NCI-H1048 (cell line): ENCODE measurements at places on chromosomes 11 and 22.

- DNase-seq, result no peak
These were observed 24.2 kb downstream of the SULT4A1 start for GRCh38 chr22:43838161-43838560.

DNA sequence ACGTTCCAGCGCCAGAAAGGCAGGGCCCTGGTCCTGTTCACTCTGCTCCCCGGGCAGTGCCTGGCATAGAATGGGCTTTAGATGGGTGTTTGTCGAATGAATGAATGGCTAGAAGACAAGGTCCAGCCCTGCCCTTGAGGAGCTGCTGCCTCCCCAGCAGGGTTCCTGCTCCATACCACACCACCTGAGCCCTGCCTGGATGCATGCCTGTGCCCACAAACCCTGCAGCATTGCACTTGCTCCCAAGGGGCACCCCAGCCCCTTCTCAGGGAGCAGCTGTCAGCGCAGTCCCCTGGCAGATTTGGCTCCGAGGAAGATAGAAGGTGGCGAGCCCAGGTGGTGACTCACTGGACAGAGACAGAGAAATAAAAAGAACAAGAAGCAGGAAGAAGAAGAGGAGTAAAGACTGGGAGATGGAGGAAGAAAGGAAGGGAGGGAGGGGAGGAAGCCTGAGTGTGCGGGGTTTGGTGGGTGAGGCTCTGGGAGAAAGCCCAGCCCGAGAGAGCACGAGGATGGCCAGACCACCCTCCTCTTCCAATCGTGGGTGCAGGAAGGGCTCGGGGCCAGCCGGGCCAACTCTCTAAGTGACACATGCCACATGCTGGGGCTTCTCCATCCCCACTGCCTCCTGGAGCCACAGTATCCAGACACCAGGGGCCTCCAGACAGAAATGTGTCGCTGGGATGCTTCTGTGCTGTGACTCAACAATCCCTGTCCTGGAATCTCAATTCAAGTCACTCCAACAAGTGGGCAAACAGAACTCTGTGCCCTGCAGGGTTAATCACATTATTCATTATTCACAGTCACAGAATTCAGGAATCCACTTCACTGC is 1474.3 kb downstream of the BRD1 start:
- no peak for DNase-seq

GRCh38 chr11:96213500-96213899 is 129.5 kb downstream of the MAML2 start:
- no peak for DNase-seq

DNA sequence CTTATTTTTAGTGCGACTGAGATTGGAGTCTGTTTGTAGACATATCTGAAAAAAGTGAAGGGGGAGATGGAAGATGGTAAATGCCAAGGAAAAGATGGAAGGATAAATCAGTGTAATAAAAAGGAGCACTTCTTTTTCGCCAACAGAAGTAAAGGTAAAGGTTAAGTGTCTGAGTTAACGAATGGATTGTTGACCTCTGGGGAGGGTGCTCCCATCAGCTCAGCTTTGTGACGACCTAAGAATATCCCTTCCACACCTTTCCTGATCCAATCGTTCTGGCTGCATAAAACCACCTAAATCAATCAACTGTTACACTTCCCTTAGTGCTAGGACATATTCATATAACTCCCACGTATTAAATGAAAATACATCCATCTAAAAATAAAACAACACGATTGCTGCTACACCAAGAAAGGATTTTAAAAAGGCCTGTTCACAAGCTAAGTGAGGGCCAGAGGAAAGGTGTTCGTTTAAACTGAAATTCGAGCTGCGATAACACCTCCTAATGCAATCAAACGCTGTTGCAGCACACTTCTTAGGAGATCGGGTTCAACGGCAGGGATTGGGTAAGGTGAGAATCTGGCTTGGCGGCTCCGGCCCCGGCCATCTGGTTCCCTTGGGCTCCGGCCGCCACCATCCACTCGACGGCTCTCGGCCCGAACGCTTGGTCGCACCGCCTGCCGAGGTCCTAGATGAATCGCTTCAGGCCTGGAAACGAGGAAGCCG is 658 bp downstream of the C11orf71 start:
- DNase-seq, result no peak

- DNase-seq, result peak; percentile 53
These were observed 87.8 kb upstream of the VPREB1 start for GRCh38 chr22:22156716-22157347.

- no peak for DNase-seq
These were observed 54.2 kb downstream of the PACSIN2 start for GRCh38 chr22:42960531-42961399.

GRCh38 chr22:37260155-37260795 is 16.2 kb upstream of the RAC2 start:
- DNase-seq, result no peak

GRCh38 chr11:61897387-61898246 is 6.3 kb upstream of the FADS3 start:
- DNase-seq, result no peak

GRCh38 chr22:24231706-24232105 is 13.2 kb downstream of the GGT5 start:
- no peak for DNase-seq

GRCh38 chr11:65965986-65966762 is 4.6 kb downstream of the SART1 start:
- no peak for DNase-seq

- no peak for DNase-seq
These were observed 33.5 kb upstream of the CAT start for GRCh38 chr11:34405079-34405858.

- DNase-seq, result no peak
These were observed 17.8 kb upstream of the CARS1 start for GRCh38 chr11:3074912-3075589.

GRCh38 chr11:117437791-117438130 is 110.1 kb downstream of the CEP164 start:
- no peak for DNase-seq

- no peak for DNase-seq
These were observed 31.9 kb downstream of the RRP8 start for GRCh38 chr11:6571434-6572008.

GRCh38 chr22:41021061-41021612 is 70.0 kb downstream of the RBX1 start:
- DNase-seq, result no peak
